ENCODE measurements at places on chromosomes 3 and 15.
A peak's percentile ranks its signal among the peaks of the same experiment; 100 is the strongest.

DNA sequence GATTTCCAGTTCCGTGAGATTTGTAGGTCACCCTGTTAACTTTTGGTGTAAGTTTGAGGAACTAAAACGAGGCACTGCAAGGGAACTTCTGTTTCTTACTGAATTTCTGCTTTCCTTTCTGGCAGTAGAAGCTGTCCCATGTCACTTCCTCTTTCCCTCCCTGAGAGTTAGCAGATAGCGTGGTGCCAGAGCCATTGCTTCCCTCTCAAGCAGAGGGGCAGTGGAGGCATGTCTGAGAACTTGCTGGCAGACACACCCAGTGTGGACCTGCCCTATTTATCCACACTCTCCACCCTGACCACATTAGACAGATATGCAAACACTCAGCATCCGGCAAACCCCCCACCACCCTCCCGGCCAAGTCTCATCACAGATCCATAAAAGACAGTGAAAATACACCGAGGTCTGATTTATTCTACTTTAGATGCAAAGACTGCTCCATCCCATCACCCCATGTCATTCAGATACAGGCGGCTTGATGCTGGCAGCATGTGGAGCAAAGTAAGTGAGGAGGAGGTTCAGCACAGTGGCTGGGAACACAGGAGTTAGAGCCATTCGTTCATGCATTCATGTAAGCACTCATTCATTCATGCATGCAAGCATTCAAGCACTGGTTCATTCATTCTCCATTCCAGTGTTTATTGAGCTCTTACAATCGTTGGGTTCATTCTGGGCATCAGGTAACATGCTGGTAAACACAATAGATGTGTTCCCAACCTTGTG, 324.7 kb downstream of the SHQ1 start:
- peak; percentile 82 for DNase-seq

DNA sequence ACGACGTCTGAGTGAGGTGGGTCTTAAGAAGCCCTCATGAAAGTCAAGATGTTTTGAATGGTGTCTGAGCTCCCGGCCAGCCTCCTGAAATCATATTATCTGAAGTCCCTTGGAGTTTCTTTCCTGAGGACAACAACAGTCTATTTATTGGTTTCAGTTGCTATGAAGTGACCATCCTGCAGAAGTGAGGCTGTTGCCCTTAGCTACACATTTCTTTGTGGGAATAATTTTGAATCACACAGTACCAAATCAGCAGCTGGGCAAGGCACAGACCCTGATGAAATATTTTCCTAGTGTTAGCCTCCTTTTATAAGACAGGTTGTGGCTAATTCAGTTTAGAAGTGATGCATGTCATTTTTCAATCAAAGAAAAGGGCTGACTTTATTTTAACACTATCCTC, 220.7 kb upstream of the AZI2 start:
- DNase-seq, result no peak

- DNase-seq, result no peak
Observed at GRCh38 chr3:193416629-193417028, 38.1 kb upstream of the ATP13A5 start.

DNA sequence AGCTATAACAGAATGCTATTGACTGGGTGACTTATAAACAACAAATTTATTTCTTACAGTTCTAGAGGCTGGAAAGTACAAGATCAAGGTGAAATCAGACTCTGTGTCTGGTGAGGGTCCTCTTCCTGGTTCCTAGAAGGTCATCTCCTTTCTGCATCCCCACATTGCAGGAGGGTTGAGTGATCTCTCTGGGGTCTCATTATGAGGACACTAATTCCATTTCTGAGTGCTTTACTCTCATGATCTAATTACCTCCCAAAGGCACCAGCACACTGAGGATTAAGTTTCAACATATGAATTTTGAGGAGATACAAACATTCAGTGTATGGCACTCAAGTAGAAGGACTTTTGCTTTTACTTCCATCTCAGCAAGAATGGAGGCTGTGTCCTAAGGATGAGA, 534.1 kb upstream of the KCNMB2 start:
- no peak for DNase-seq
